ENCODE measurements at places on chromosomes 12 and 14.

- DNase-seq = no peak
Measured at GRCh38 chr12:5626151-5626550, 194.2 kb downstream of the NTF3 start.

GRCh38 chr14:24908592-24909236 is 141.2 kb downstream of the STXBP6 start:
- DNase-seq = no peak

DNA sequence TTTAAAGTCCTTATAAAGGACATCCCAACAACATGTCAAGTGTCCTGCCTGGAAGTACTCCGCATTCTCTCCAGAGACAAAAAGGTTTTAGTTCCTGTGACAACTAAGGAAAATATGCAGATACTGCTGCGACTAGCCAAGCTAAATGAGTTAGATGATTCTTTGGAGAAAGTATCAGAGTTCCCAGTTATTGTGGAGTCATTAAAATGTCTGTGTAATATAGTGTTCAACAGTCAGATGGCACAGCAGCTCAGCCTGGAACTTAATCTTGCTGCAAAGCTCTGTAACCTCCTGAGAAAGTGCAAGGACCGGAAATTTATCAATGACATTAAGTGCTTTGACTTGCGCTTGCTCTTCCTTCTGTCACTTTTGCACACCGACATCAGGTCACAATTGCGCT is 40.2 kb downstream of the RIC8B start:
- DNase-seq = no peak

DNA sequence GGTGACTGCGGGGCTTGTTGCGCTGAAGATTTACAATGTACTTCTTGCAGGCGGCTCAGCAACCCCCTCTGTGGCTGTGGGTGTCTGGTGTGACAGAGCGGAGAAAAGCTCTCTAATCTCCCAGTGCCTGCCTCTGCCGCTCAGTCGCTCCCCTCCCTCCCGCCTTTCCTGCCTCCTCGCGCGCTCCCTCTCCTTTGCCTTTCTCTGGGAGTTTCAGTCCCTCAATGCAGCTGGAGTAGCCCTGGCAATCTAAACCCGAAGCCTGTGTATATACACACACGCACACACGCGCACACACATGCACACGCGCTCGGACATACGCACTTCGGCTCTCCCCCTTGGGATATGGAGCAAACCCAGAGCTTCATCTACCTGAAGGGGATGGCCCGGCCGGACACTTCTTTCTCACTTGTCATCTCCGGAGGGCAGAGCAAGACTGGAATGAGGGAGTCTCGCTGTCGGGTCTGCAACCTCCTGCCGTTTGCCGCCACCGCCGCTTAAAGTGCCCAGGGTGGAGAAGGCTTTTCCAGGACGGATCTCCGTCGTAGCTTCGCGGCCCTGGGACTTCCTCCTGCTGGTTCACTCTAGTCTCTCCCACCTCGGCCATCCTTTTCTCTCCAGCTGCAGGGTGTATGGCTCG is 599 bp upstream of the TRHDE start:
- no peak for DNase-seq

GRCh38 chr14:21852061-21852664 is 178.5 kb upstream of the OR4E1 start:
- peak; percentile 42 for DNase-seq

- DNase-seq = no peak
Measured at GRCh38 chr12:49292729-49293055, 2.3 kb upstream of the PRPH start.

DNA sequence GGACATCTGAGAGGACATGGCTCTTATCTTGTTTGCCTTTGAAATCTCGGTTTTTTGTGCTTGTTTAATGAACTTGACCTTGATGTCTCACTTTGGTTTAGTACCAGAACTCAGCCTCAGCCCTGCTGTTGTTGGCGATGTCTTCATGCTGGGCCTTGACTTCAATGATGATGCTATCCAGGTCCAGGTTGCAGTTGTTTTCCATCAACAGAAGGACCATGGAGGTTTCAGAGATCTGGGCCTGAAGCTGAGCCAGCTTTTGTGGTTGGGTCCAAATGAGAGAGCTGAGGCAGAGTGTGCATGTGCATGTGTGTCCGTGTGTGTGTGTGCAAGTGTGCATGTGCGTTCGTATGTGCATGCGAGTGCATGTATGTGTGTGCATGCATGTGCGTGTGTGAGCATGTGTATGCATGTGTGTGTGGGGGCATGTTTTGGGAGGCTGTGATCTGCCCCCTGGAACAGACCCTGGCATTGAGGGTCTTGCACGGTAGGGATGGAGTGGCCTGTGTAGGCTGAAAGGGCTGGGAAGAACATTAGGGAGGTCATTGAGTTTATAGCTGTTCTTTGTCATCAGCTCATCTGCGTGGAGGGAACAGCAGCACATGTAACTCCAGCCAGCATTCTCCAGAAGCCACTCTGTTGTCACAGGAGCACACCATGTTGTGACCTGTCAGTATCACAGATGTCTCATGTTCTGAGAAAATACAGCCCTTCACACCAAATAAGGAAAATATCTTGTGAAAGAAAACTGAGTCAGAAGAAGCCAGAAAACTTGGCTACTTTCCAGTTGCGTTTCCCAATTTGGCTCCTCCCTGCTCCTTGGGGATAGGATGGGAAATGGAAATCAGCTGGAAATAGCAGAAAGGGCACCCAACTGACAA is 10.0 kb upstream of the KRT82 start:
- DNase-seq = no peak

Data from T47D (cell line).